Spinal cord (tissue), 10 donors: ENCODE measurements at places on chromosomes 12 and 14. TPM values are rescaled to one million over a fixed set of nuclear protein-coding genes. Genes with fewer than 3 reads are reported as not detected.

Gene POU6F1
- polyA plus RNA-seq, result 44.2 TPM

Gene REC8
- polyA plus RNA-seq, result 95.9 TPM

Gene NYNRIN
- 25.3 TPM for polyA plus RNA-seq

Gene RNF212B
- polyA plus RNA-seq, result not detected

Gene KRT83
- not detected for polyA plus RNA-seq

Gene TCP11L2
- polyA plus RNA-seq, result 23.5 TPM

Gene TMEM121
- 24.4 TPM for polyA plus RNA-seq

Gene SLCO1B1
- not detected for polyA plus RNA-seq

Gene ACRBP
- 3.6 TPM for polyA plus RNA-seq

Gene GCN1
- 49.4 TPM for polyA plus RNA-seq

Gene LRRK2
- polyA plus RNA-seq, result 33.9 TPM

Gene TBC1D30
- polyA plus RNA-seq, result 18.0 TPM

Gene OR6J1
- 0.43 TPM for polyA plus RNA-seq

Gene CLEC2B
- polyA plus RNA-seq, result 2.4 TPM

Gene B4GALNT1
- 45.7 TPM for polyA plus RNA-seq

Gene ACVR1B
- polyA plus RNA-seq, result 50.5 TPM

Gene PNN
- 123 TPM for polyA plus RNA-seq

Gene TAS2R20
- 2.6 TPM for polyA plus RNA-seq

Gene CISTR
- 1.2 TPM for polyA plus RNA-seq

Gene ANKRD33
- polyA plus RNA-seq, result 0.21 TPM
